ENCODE measurements at places on chromosomes 1 and 21.

DNA sequence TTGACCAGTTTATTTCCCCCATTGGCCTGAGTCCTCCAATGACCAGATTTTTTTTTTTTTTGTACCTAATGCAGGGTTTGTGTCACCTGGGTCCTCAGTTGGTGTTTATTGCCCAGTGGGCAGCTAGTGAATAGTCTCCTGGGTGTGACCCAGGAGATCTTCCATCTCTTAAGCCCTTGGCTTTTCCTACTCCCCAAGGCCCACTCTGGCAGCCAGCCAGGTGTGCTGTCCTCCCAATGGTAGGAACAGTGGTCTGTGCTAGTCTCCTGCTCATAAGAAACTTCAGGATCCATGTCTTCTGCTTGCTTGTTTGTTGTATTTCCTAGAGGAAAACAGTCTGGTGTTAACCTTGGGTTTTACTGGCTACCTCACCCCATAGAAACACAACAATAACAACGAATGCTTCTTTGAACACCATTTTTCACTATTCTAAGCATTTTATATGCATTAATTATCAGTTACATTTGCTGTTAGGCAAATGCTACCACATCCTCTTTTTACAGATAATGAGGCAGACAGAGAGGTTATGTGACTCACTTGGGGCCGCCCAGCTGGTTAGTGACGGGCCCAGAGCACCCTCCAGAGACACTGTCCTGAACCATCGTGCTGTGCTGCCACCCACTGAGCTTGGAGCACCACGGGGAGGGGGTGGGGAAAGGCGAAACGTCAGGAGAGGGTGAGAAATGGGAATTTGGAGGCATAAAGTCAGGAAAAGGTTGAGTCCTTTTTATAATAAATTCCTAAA lies 107.5 kb downstream of the HIVEP3 start:
- DNase-seq = no peak

DNA sequence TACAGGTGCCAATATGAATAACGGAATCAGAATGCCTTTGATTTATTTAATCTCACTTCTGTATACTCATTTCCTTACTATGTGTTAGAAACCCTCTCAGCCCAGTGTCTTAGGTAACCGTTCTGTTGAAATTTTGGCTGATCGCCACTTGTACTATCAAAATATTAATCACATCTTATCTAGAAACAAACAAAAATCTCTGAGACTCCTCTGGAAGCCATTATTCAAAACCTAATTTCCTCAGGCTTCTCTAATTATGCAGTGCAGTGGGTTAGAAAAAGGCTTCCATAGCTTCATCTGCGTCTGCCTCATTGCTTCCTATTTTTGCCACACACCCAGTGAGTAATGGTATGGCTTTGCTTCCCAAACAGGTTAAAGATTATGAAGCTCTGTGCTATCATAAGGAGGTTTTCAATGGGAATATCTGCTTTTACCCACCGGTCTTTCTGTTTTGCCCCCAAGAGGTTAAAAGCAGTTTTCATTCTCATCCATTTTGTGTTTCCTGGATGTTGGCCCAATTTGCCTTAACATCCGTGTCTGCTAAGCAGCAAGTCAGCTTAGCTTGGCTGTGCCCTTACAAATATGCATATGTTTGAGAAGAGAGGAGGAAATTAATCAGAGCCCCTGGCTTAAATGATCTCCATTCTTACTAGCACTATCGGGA lies 129.6 kb downstream of the RYR2 start:
- DNase-seq = no peak

GRCh38 chr21:31276663-31277062 lies 67.4 kb downstream of the TIAM1 start:
- no peak for DNase-seq

- no peak for DNase-seq
These were observed 68.5 kb upstream of the PLXNA2 start for GRCh38 chr1:208312706-208313105.

- DNase-seq = no peak
These were observed 35.4 kb upstream of the FGGY start for GRCh38 chr1:59261537-59261936.

GRCh38 chr1:241440904-241441303 lies 78.7 kb downstream of the FH start:
- no peak for DNase-seq

DNA sequence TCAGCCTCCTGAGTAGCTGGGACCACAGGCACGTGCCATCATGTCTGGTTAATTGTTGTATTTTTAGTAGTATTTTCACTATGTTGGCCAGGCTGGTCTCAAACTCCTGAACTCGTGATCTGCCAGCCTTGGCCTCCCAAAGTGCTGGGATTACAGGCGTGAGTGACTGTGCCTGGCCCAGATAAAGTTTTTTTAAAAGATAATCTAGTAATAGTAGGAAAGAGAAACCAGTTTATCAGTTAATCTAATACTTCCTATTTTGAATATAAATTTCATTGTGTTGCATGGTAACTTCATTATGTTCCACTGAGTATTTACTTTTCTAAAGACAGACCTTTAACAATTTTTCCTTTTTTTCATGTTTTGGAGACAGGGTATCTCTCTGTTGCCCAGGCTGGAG lies 10.0 kb downstream of the RABGAP1L start:
- DNase-seq = no peak

Measured in stimulated activated CD4-positive, alpha-beta T cell treated with anti-CD3 and anti-CD28 coated beads, Interleukin-2, amount 100 ng/mL, for 48 hours (primary cell).